B cell (primary cell): ENCODE measurements at places on chromosomes 7 and 10.
A peak's percentile ranks its signal among the peaks of the same experiment; 100 is the strongest.

GRCh38 chr10:96238646-96239623, 32.4 kb downstream of the BLNK start:
- peaks cover 81% of the 10 kb centered on the region for H3K36me3 ChIP-seq
- H3K4me1 ChIP-seq, result peaks cover 87% of the 10 kb centered on the region
- no peak overlapping the region for H3K4me3 ChIP-seq

DNA sequence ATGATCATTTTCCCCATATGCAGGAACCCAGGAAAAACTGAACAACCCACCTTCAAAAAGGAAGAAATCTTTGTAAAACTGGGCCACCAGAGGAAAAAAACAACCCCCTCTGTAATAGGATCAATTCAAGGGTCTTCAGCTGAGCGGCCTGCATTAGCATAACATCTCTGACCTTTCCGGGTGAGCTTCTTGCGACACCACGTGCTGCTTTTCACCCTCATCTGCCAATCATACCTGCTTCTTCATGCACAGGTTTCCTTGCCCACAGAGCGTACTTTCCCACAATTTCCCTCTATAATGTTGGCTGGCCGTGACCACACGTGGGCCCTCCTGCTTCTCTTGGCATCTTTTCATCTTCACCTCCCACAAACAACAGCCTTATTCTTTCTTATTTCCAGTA, 284.3 kb upstream of the NEBL start:
- no peak overlapping the region for H3K4me3 ChIP-seq
- H3K27me3 ChIP-seq, result peaks cover 3% of the 10 kb centered on the region
- no peak for DNase-seq
- H3K36me3 ChIP-seq, result no peaks in the 10 kb centered on the region
- H3K27ac ChIP-seq, result no peak overlapping the region

DNA sequence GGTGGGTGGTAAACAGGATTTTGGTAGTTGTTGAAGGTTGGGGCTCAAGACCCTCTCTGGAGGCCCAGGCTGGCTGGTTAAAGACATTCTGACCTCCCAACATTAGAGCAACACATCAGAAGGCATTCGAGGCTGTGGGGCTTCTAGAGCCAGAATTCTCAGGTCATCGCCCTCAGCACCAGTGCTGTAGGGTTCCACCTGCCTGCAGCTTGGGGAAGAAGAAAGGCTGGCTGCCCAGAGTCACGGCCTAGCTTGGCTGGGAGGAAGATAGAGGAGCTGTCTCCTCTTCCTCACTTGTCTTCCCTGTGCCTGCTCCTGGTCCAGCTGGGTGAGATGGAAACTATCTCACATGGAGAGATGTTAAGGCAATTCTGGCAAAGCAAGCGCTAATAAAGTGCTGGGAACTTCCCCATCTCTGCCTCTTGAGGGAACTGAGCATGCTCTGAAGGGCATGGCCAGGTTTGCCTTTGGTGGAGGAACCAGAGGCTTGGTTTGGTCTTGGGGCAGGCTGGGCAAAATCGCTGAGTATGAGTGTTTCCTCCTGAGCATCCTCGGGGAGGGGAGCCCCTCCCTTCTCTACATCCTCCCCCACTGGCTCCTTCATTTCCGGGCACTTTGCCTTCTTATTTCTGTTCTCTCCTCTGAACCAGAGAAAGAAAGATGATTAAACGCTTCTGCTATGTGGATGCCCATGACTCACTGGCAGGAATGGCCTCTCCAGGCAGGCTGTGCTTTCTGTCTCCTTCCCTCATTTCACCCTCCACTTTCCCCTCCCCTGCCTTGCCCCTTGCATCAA, 509.0 kb upstream of the PODXL start:
- H3K27me3 ChIP-seq, result no peaks in the 10 kb centered on the region
- no peaks in the 10 kb centered on the region for H3K4me1 ChIP-seq
- no peak overlapping the region for H3K4me3 ChIP-seq

- H3K36me3 ChIP-seq, result no peaks in the 10 kb centered on the region
- DNase-seq, result no peak
- H3K4me3 ChIP-seq, result no peak overlapping the region
Measured at GRCh38 chr10:78764846-78765430, 303.8 kb upstream of the ZMIZ1 start.

- H3K4me3 ChIP-seq, result no peak within 1 kb of the TSS
- no peaks in the 10 kb centered on the region for H3K4me1 ChIP-seq
- no peak within 1 kb of the TSS for H3K27ac ChIP-seq
- no peak for DNase-seq
- H3K36me3 ChIP-seq, result no peaks in the 10 kb centered on the region
Measured at GRCh38 chr7:75813781-75814236, at the start of gene CCL24. CCL24 (minus strand) TSS chr7:75813806; CDS start chr7:75813715, 91 bp downstream.

DNA sequence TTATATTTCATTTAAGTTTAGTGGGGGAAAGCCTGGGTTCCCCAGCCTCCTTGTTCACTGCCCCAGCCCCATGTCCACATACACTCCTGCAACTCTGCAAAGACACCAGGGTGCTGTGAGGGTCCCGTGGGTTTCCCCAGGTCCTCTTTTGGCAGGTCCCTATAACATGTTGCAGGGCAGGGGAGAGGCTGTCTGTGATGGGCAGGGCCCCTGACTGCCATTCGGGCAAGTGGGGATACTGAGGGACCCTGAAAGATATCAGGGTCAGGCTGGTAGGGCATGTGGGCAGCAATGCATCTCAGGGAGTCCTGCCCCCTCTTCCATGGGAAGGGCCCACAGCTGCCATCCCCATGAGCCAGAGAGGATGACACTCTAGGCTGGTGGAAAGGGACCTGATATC, 28.4 kb downstream of the RASGEF1A start:
- peaks cover 6% of the 10 kb centered on the region for H3K27me3 ChIP-seq
- H3K27ac ChIP-seq, result no peak overlapping the region
- no peaks in the 10 kb centered on the region for H3K36me3 ChIP-seq
- no peak for DNase-seq
- no peak overlapping the region for H3K4me3 ChIP-seq

- no peaks in the 10 kb centered on the region for H3K4me1 ChIP-seq
- H3K27me3 ChIP-seq, result no peaks in the 10 kb centered on the region
- no peak for DNase-seq
- H3K27ac ChIP-seq, result no peak overlapping the region
- H3K36me3 ChIP-seq, result no peaks in the 10 kb centered on the region
Measured at GRCh38 chr7:22395222-22395621, 38.3 kb upstream of the RAPGEF5 start.

DNA sequence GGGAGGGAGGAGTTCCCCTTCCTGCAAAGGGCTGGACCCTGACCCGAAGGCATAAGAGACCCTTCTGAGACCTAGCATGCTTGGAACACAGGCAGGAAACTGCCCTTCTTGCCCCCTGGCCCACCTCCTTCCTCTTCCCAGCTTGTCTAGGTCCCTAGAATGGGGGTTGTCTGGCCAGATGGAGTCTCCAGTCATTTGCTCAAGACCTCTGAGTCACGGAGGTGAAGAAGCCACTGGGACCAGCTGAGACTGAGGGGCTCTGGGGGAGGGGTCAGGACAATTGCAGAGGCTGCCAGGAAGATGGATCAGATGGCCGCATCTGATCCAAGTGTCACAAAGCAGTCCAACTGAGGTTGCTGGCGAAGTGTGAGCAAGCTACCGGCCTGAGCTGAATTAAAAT, 46.2 kb downstream of the COL13A1 start:
- DNase-seq, result no peak
- H3K4me3 ChIP-seq, result no peak overlapping the region
- H3K27ac ChIP-seq, result no peak overlapping the region
- H3K4me1 ChIP-seq, result no peaks in the 10 kb centered on the region

GRCh38 chr10:9103301-9103700, 1048.8 kb downstream of the GATA3 start:
- no peak overlapping the region for H3K4me3 ChIP-seq
- no peaks in the 10 kb centered on the region for H3K36me3 ChIP-seq
- no peaks in the 10 kb centered on the region for H3K27me3 ChIP-seq
- DNase-seq, result no peak
- no peak overlapping the region for H3K27ac ChIP-seq
- H3K4me1 ChIP-seq, result no peaks in the 10 kb centered on the region

DNA sequence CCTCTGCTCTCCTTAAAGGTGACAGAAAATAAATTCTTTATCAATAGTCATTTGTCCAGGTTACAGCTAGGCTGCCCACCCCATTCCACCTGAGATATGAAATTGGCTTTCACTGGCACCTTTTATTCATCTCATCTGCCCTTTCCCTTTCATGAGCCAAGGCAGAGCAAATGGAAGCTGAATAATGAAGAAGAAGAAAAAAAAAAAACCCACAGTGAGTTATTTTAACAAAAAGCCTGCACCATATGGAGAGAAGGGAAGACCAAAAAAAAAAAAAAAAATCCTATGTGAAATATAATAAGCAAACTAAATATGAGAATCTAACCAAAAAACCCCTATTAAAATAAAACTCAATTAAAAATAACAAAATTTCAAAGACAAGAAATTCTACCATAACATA, 59.2 kb downstream of the CHCHD3 start:
- no peaks in the 10 kb centered on the region for H3K27me3 ChIP-seq
- no peak overlapping the region for H3K4me3 ChIP-seq
- H3K27ac ChIP-seq, result no peak overlapping the region
- no peaks in the 10 kb centered on the region for H3K36me3 ChIP-seq

DNA sequence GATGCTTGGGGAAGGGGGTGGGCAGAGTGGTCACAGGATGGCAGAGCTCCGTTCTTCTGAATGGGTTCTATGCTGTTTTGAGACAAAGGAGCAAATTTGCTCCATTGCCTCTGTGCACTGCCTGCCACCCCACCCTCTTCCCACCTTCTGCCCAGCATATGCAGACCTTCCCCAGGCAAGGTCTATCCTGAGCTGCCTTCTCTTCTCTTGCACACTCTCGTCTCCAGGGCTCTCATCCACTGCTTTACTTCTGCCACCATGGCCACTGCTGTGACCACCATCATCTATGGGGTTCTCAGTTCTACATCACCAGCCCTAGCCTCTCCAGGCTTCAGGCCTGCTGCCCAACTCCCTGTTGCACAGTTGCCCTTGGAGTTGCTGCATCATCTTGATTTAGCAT, 230.4 kb downstream of the TMEM178B start:
- H3K4me1 ChIP-seq, result no peaks in the 10 kb centered on the region
- no peak overlapping the region for H3K27ac ChIP-seq
- no peak overlapping the region for H3K4me3 ChIP-seq
- no peak for DNase-seq

- H3K4me1 ChIP-seq, result no peaks in the 10 kb centered on the region
- H3K4me3 ChIP-seq, result no peak overlapping the region
Measured at GRCh38 chr7:11792166-11792565, 39.8 kb downstream of the THSD7A start.

GRCh38 chr7:31033674-31034300, 18.3 kb upstream of the ADCYAP1R1 start:
- H3K36me3 ChIP-seq, result no peaks in the 10 kb centered on the region
- H3K4me1 ChIP-seq, result no peaks in the 10 kb centered on the region
- no peak overlapping the region for H3K27ac ChIP-seq
- no peak overlapping the region for H3K4me3 ChIP-seq
- DNase-seq, result no peak

DNA sequence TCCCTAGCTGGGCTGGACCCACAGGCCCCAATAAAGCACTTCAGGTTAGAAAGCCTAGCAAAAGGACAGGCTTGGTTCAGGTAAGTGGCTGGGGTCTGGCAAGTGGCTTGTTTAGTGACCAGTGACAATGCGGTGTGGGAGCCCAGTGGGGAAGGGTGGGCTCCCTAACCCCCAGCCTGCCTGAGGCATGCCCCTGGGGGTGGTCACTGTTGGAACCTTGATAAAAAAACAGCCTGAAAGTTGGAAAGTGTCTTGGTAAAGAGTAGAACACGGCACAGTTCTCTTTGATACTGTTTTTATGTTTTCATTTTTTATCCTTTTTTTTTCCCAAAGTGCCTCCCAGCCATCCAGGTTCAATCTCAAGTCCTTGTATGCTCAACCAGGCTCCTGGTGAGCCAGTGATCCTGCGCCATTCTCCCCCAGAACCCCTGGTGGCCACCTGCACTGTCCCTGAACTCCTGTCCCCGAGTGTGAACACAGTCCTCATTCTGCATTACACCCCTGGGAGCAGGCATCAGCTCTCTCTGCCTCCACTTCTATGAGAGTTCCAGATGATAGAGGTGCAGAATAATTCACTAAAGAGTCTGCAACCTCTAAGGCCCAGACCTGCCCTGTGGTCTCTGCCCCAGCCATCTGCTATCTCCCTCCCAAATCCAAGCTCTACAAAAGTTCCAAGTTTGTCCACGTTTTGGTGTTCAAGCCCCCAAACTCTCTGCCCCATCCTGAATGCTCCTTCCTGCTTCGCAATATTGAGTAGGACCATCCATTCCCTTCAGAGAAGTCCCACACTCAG, 15.0 kb upstream of the CXCL12 start:
- H3K4me3 ChIP-seq, result no peak overlapping the region
- H3K27me3 ChIP-seq, result no peaks in the 10 kb centered on the region
- H3K27ac ChIP-seq, result no peak overlapping the region
- H3K4me1 ChIP-seq, result no peaks in the 10 kb centered on the region
- no peak for DNase-seq

GRCh38 chr10:128125416-128125943, 743 bp downstream of the MKI67 start:
- DNase-seq, result peak; percentile 44
- H3K4me3 ChIP-seq, result peak overlapping the region; percentile 60
- no peak overlapping the region for H3K27ac ChIP-seq
- no peaks in the 10 kb centered on the region for H3K27me3 ChIP-seq
- H3K36me3 ChIP-seq, result no peaks in the 10 kb centered on the region

DNA sequence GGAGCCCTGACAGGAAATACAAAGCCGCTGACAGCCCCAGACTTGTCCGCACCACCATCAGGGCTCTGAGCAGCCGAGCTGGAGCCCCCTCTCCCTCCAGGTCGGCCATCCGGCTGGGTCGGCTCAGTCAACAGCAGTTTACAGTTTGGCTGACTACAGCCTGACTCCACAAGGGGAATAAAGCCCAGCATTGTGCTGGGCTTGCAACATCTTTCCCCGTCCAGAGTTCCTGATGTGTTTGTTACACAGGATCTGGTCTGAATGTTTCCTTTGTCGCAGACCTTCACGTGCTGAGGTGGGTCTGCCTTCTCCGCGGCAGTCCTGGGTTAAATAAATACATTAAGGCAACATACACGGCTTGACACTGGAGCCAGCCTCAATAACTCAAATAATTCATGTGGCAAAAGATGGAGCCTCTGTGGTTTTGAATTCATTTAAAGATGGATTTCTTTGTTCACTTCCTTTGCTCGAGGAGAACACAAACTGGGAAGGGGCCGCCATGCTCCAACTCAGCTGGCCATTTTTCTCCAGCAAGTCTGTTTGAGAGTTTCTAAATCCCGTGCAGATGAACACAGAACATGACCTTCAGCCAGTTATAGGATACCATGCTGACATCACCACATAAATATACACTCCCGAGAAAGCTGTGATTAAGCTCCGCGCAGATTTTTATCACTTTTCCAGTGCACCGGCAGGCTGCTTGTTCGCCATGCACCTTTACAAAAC, 192.1 kb downstream of the WDR11 start:
- no peaks in the 10 kb centered on the region for H3K4me1 ChIP-seq
- H3K36me3 ChIP-seq, result no peaks in the 10 kb centered on the region

- H3K4me3 ChIP-seq, result no peak overlapping the region
- H3K4me1 ChIP-seq, result no peaks in the 10 kb centered on the region
- no peak for DNase-seq
- no peak overlapping the region for H3K27ac ChIP-seq
Measured at GRCh38 chr10:71522442-71523144, 125.9 kb downstream of the CDH23 start.
